Hepatocyte (in vitro differentiated cells): ENCODE measurements at places on chromosomes 1 and 21. TPM values are rescaled to one million over a fixed set of nuclear protein-coding genes. Genes with fewer than 3 reads are reported as not detected.

CD84 gene
- 0.74 TPM in 1 of 2 replicates, not detected in the other for polyA plus RNA-seq

ATP6V1G3 gene
- polyA plus RNA-seq = not detected in 2 replicates

- no peak for DNase-seq
Measured at GRCh38 chr21:45091550-45092322, 17.4 kb downstream of the ADARB1 start.

DNA sequence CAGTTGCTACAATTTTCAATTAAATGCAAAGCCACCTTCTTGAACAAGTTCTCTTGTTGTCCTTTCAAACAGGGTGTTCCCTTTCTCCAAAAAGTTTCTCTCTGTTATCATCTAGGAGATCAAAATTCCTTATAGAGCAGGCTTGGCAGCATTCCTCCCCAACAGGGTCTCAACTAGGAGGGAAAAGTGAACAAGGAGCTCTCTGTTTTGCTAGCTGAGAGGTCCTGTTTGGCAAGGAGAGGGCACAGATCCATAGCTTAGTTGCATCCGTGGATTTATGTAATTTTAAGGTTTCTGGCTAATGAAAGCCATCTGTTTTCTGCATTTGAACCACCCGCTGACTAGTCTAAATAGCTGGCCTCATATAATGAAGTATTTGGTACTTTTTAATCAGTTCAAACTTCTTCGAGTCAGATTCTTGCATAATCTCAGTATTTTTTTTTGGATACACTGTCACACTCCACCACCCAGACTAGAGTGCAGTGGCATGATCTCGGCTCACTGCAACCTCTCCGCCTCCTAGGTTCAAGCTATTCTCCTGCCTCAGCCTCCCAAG is 54.0 kb downstream of the APP start:
- peak; percentile 14 for DNase-seq

GSTM3 gene
- 905 and 962 TPM in 2 replicates for polyA plus RNA-seq

DNA sequence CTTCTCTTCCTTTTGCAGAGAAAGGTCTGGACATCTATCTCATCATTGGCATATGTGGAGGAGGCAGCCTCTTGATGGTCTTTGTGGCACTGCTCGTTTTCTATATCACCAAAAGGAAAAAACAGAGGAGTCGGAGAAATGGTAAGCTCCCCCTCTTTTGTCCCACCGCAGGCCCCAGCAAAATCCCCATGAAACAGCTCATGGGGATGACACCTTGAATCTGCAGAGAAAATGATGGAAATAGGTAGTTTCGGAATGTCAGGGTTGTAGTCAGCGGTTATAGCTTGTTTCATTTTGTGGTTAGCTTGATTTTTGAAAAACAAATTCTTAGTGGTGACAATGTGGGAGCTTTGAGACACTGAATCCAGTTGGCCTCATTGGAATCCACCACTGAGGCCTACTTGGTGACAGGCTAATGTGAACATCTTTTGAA is 10.3 kb downstream of the CD2 start:
- no peak for DNase-seq

- DNase-seq = no peak
Measured at GRCh38 chr1:52856026-52856425, 13.5 kb downstream of the ZYG11A start.

GRCh38 chr1:67685558-67686266 is 711 bp downstream of the GADD45A start:
- DNase-seq = peak; percentile 69

OR2T8 gene
- polyA plus RNA-seq = not detected in 2 replicates

CHTOP gene
- polyA plus RNA-seq = 40.6 and 50.7 TPM in 2 replicates

DNA sequence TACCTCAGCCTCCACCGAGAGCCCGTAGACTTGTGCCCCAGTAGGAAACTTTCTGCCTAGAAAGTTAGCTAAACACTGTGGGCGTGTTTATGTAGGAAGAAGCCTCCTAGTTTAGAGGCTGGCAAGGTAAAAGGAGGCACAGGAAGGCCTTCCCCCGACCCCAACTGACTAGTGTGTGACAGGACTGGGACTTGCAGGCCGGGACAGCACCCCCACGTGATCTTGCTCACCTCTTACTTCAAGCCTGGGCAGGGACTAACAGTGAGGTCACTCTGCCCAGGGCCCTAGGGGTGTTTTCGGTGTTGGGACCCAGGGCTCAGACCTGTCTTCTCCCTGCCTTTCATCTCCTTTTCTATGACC is 392 bp upstream of the TAGLN2 start:
- DNase-seq = no peak

GRCh38 chr1:211521102-211521815 is 29.3 kb upstream of the RD3 start:
- no peak for DNase-seq

GRCh38 chr1:115373305-115373704 is 35.3 kb upstream of the NGF start:
- no peak for DNase-seq

DNA sequence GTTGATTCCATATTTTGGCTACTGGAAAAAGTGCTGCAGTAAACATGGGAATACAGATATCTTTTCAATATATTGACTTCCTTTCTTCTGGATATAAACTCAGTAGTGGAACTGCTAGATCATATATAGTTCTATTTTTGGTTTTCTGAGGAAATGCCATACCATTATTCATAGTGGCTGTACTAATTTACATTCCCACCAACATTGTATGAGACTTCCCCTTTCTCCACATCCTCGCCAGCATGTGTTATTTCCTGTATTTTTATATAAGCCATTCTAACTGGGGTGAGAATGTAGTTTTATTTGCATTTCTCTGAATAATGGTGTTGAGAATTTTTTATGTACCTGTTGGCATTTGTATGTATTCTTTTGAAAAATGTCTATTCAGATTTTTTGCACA is 385.2 kb downstream of the NUF2 start:
- no peak for DNase-seq

- no peak for DNase-seq
Measured at GRCh38 chr1:99601208-99601607, 44.7 kb upstream of the PALMD start.

- peak; percentile 26 for DNase-seq
Measured at GRCh38 chr1:72845381-72845780, 563.0 kb upstream of the NEGR1 start.

CFHR1 gene
- polyA plus RNA-seq = 19.9 and 33.1 TPM in 2 replicates

- DNase-seq = peak; percentile 40
Measured at GRCh38 chr1:93615582-93616150, 66.0 kb downstream of the BCAR3 start.

STUM gene
- polyA plus RNA-seq = 0.06 TPM in 1 of 2 replicates, not detected in the other

DNA sequence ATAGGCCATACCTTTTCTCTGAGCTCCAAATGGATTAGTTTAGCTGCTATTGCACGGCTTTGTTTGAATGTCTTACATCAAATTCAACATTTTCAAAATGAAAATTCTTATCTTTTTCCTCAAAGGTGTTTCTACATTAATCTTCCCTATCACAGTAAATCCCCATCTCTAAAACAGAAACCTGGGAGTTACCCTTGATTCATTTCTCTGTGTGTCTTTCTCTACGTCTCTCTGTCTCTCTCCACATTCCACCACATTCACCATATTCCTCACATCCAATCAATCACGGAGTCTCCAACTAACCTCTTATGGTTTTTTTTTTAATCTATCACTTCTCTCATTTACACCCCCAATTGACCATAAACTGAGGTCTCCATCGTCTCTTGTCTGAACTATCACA is 24.1 kb downstream of the PTGER3 start:
- DNase-seq = no peak

- no peak for DNase-seq
Measured at GRCh38 chr1:17648457-17649145, 106.5 kb upstream of the ACTL8 start.

GRCh38 chr1:221478050-221478949 is 263.6 kb downstream of the DUSP10 start:
- peak; percentile 84 for DNase-seq

DNA sequence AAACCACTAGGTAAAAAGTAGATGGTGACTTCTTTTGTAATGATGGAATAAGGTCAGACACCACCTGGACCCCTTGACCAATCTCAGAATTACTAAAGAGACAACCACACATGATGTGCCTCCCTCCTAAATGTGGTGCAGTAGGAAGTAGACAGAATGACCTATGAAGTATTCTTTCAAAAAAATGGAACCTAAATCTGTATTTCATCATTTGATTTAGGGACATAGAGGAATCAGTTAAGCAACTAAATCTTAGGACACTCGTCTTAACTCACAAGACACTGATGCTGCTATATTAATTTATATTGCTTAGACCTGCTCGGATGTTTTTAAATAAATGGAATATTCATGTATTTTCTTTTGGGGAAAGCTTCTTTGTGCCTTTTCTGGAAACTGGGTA is 80.9 kb upstream of the IRF2BP2 start:
- DNase-seq = no peak

SLC5A9 gene
- 19.1 and 26.5 TPM in 2 replicates for polyA plus RNA-seq

DNA sequence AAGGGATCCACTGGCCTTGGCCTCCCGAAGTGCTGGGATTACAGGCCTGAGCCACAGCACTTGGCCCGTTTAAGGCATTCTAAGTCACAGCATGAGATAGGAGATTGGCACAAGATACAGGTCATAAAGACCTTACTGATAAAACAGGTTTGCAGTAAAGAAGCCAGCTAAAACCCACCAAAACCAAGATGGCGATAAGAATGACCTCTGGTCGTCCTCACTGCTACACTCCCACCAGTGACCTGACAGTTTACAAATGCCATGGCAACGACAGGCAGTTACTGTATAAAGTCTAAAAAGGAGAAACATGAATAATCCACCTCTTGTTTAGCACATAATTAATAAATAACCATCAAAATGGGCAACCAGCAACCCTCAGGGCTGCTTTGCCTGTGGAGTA is 33.3 kb upstream of the RCC2 start:
- no peak for DNase-seq

DNA sequence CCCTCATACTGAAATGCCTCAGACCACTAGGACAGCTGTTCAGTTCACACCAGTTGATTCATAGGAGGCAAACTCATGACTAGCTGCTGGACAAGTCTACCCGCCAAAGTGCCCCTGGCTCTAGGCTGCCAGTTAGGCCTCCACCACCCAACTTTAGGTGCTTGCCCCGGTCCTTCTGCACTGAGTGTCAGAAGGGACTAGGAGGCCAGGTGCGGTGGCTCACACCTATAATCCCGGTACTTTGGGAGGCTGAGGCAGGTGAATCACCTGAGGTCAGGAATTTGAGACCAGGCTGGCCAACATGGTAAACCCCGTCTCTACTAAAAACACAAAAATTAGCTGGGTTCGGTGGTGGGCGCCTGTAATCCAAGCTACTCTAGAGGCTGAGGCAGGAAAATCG is 18.9 kb downstream of the LY9 start:
- DNase-seq = no peak
